Endothelial cell of coronary artery (primary cell): ENCODE measurements at places on chromosomes 2 and 18. TPM values are rescaled to one million over a fixed set of nuclear protein-coding genes. Genes with fewer than 3 reads are reported as not detected.

Gene ZSWIM2
- total RNA-seq = not detected in 2 replicates

Gene SCN3A
- total RNA-seq = 0.09 TPM in 1 of 2 replicates, not detected in the other

Gene MATN3
- total RNA-seq = 0.85 and 1.3 TPM in 2 replicates

Gene CDH19
- 0.09 TPM in 1 of 2 replicates, not detected in the other for total RNA-seq

Gene SERPINB8
- total RNA-seq = 18.7 and 27.1 TPM in 2 replicates

Gene UGT1A7
- not detected in 2 replicates for total RNA-seq

Gene TET3
- total RNA-seq = 4.6 and 5.7 TPM in 2 replicates

Gene TXNDC2
- under 0.01 TPM in 1 of 2 replicates, not detected in the other for total RNA-seq

Gene NPHP1
- 2.7 and 4.3 TPM in 2 replicates for total RNA-seq

Gene AGAP1
- 8.0 and 9.0 TPM in 2 replicates for total RNA-seq

Gene BARD1
- 13.6 and 32.6 TPM in 2 replicates for total RNA-seq

Gene LYG2
- total RNA-seq = not detected in 2 replicates

Gene CRYGD
- not detected in 2 replicates for total RNA-seq
